ENCODE measurements at places on chromosomes 12 and 14.

GRCh38 chr14:95507174-95507573, 9.3 kb downstream of the SYNE3 start:
- no peak for DNase-seq

DNA sequence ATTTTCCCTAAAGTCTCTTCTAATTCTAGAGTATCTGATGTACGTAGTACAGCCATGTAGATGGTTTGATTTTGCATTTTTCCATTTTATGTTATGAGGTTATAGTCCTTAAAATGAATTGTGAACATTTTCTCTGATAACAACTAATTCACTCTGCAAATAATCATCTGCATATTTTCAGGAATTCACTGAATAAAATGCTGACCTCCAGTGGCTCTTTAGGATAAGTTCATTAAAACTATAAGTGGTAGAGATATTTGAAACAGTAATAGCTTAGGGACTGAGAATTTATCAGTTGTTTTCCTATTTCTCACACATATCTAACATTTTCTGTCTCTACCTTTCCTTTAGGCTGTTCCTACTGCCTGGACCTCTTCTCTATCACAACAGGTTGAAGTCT, 4.4 kb downstream of the MSRB3 start:
- DNase-seq, result no peak

GRCh38 chr14:49849213-49849847, 3.3 kb downstream of the NEMF start:
- no peak for DNase-seq

DNA sequence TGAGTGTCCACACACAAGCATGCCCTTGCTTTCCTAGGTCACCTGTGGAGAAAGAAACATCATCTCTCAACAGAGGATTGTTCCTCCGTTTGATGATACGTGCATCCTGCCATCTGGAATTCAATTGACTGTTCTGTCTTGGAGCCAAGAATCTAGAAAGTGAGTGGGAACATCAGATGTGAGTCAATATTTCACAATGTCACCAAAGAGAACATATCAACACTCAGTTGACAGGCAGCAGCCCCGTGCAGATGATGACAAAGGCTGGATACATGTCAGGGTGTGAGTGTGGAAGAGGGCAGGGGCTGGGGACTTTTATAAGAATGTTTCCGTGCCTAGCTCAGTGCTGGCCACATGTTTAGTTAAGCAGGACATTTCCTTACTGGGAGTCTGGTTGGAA, 76.1 kb downstream of the TBC1D30 start:
- no peak for DNase-seq

- DNase-seq, result no peak
Measured at GRCh38 chr12:110023059-110023980, 24.1 kb downstream of the ANKRD13A start.

GRCh38 chr12:79424109-79424721, 266.5 kb downstream of the PAWR start:
- DNase-seq, result no peak

- DNase-seq, result no peak
Measured at GRCh38 chr12:118689793-118690192, 291.5 kb upstream of the SRRM4 start.

GRCh38 chr12:42758806-42759205, 169.3 kb upstream of the PRICKLE1 start:
- DNase-seq, result no peak

DNA sequence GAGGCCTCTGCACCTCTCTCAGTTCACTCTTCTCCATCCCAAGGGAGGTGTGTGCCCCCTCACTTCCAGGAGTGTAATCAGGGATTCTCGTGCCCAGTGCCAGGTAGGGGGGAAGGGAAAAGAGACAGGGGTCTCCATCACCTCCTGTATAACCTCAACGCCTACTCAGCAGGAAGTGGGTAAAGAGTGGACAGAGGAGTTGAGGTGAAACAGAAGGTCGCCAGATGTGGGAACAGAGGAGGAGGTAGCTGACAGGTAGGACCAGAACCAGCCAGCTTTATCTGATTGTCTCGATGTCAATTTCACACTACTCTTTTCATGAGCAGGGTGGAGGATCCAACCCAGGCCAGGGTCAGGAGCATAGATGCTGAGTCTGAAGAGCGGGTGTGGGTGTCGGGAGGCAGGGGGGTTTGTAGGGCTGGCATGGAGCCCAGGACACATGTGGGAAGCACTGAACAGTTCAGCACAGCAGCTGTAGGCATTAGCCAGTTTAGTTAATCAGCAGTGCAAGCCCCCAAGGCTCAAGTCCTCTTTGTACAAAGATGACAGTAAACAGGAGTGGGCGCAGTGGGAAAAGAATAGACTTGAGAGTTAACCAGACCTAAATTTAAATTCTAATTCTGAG, 213.5 kb downstream of the PELI2 start:
- no peak for DNase-seq

DNA sequence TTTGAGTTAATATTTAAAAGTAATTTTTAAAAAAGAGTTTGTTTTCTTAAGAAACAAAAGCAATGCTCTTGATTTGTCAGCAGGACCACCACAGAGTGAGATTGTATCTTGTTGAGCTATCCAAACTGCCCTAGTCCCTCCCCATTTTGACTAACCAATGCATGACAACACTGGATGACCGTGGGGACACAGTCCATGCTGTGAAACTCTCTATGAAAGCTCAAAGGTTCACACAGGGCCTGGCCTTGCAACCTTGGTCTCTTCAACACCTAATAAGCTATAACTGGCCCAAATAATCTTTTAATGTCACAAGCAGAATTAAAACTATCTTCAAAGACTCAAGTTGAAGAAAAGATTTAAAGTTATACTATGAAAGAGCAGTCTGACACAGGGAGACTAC, 13.5 kb downstream of the ETFRF1 start:
- DNase-seq, result no peak

- no peak for DNase-seq
Measured at GRCh38 chr14:70254476-70254961, 65.8 kb upstream of the SLC8A3 start.

GRCh38 chr12:56749359-56749758, 2.8 kb downstream of the PRIM1 start:
- DNase-seq, result no peak

- no peak for DNase-seq
Measured at GRCh38 chr12:102562836-102563425, 82.6 kb upstream of the IGF1 start.

DNA sequence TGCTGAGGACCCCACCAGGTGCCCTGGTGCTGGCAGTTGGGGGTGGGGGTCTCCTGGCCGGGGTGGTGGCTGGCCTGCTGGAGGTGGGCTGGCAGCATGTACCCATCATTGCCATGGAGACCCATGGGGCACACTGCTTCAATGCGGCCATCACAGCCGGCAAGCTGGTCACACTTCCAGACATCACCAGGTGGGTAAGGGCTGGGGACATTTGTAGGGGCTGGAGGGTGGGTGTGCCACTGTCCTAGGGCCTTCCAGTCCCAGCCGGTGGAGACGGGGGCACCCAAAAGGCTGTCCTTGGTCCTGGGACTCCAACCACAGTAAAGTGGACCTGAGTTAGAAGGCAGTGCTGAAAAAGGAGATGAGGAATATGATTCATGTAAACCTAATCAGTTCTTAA, 13.2 kb downstream of the SDSL start:
- no peak for DNase-seq

- DNase-seq, result no peak
Measured at GRCh38 chr14:102633906-102634595, 41.6 kb downstream of the RCOR1 start.

Measured in activated T-helper 1 cell treated with Interleukin-2 at 50 U/mL for 16 hours (primary cell).